ENCODE measurements at places on chromosomes 3 and 15.

DNA sequence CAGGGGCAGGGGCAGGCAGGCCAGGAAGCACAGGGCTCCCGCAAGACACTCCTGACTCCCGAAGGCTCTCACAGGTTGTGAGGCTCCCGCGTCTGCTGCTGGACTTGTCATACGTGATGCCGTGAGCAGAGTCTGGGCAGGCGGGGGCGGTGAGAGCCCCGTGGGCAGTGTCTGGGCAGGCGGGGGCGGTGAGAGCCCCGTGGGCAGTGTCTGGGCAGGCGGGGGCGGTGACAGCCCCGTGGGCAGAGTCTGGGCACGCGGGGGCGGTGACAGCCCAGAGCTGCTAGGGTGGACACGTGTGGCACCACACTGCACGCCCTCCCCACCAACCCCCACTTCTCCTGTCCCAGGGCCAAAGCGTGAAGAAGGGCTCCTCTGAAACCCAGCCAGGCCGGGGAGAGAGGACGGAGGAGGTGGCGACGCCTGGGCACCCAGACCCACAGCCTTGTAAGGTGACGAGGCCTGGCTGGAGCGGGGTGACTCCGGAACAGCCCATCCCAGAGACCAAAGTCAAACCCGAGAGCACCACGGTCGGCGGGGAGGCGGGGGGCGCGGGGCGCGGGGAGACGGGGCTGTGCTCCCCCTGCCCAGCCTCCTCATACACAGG is 35.0 kb downstream of the TNK2 start:
- no peak for DNase-seq

GRCh38 chr3:142888481-142889211 is at the start of gene PCOLCE2:
TSS of gene PCOLCE2 (minus strand) at chr3:142889083. CDS start at chr3:142888896, 187 bp downstream.
- peak; percentile 34 for DNase-seq

DNA sequence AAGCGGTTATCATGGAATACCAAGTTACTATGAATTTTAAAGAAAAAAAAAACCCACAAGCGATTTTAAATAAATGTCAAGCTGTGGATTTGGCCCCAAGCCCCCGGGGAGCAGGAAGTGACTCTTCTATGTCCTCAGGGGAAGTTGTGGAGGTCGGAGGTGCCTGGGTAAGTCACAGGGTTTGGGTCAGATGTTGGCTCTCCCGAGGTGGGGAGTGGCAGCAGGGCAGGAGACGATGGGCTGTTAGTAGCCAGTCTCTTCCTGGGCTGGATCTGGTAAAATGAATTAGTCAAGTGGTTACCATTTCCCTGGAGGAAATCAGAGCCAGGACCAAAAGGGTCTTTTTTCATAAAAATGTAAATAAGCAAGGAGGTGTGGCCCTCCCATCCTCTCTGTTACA is 316.7 kb downstream of the TLE3 start:
- DNase-seq = no peak

GRCh38 chr3:13452490-13453335 is 27.4 kb upstream of the HDAC11 start:
- peak; percentile 46 for DNase-seq

DNA sequence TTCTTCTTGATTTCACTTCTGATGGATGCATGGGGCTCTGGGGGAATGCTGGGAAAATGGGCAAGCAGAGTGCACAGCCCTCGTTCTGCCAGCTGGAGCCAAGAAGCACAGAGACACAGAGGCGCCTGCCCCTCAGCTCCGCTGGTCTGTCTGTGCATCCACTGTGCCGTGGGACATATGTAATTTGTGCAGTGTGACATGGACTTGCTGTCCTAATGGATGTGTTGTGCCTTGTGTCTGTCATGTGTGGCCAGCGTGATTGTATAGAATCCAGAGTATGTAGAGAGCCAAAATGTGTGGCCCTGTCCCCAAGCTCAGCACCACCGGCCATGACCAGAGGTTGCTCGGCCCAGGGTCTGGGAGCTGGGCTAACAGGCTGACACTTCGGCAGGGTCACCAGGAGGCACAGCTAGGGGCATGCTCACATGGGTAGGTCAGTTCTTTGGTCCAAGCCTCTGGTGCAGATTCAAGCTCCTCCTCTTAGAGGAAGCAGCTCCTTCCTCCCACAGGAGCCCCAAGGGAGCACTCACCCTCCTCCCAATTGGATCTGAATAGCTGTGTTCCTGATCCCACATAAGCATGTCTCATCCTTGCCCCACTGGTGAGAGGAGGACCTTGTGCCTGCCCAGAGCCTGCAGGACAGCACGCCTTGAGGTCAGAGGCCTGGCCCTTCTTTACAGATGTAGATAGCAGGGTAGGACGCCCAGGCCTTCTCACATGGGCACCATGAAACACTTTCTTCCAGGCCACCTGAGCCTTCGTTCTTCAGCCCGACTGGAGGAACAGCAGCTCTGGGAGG is 100.8 kb upstream of the ABHD17C start:
- DNase-seq = no peak

DNA sequence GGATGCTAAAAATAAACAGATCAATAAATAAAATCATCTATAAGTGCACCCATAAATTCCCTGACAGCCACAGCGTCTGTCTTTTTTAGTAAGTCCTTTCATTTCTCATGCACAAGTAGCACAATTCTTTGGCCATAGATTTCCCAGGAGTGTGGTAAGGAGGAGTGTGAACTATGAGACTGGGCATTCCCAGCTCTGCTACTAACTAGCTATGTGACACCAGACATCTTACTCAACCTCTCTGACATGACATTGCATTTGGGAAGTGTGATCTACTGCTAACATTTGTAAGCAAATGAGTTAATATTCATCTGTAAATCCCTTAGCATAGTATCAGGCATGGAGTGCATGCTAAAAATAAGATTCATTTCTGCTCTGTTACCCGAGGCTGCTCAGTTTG is 301.7 kb downstream of the NTRK3 start:
- no peak for DNase-seq

DNA sequence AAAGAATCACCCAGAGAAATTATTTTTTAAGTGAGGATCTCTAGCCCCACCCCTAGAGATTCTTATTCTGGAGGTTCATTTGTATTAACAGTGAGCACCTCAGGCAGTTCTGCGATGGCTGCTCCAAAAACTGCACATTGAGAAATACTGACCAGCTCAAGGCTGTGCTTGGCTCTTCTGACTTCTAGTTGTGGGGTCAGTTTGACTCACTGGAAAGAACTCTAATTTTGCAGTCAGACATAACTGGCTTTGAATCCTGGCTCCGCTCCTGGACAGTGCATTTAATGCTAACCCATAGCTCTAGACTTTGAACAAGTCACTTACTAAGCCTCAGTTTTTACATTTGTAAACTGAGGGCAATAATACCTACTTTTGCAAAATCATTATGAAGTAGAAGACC is 123.6 kb upstream of the SKOR1 start:
- DNase-seq = no peak

- DNase-seq = no peak
These were observed 158.3 kb upstream of the CGNL1 start for GRCh38 chr15:57217778-57218598.

DNA sequence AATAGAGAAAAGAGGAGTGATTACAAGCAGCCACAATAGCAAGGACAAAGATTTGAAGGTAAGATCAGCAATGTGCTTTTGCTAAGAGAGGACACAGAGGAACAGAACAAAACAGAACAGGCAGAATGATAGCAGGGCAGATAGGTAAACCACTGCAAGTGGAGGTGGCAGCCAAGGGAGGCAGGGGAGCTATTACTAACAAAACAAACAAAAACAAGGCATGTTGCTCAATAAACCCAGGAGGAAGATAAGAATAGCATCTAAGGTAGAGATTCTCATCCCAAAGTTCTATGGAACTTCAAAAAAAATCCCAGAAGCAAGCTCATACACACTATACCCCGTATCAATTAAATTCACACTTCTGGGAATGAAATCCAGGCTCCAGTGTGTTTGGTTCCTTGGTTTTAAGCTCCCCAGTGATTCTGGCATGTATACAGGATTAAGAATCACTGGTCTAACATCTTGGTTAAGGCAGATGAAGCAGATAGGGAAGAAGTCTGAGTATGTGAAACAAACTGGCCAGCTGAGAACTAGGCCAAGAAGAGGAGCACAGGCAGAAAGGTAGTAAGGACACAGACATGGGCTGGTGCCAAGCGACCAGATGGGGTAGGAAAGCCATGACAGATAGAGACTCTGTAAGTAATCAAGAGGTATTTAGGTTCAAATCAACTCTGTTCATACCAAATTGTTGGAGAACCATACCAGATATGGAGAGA is 189.2 kb downstream of the DTWD1 start:
- no peak for DNase-seq

DNA sequence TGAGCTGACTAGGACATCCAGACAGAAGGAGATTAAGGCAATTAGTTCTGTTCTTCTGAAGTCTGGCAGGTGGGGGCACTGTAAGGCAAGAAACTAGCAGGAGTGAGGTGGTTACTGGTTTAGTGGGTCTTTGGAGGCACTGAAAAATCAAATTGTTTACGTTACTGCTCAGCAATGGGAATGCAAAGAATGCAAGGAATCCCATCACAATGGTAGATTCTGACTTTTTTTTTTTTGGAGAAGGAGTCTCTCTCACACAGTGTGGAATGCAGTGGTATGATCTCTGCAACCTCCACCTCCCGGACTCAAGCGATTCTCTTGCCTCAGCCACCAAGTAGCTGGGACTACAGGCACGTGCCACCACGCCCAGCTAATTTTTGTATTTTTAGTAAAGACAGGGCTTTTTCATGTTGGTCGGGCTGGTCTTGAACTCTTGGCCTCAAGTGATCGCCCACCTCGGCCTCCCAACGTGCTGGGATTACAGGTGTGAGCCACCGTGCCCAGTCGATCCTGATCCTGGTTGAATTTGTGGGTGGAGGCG is 16.4 kb downstream of the FAM107A start:
- no peak for DNase-seq

GRCh38 chr3:48935530-48935929 is 16.9 kb downstream of the ARIH2 start:
- no peak for DNase-seq

DNA sequence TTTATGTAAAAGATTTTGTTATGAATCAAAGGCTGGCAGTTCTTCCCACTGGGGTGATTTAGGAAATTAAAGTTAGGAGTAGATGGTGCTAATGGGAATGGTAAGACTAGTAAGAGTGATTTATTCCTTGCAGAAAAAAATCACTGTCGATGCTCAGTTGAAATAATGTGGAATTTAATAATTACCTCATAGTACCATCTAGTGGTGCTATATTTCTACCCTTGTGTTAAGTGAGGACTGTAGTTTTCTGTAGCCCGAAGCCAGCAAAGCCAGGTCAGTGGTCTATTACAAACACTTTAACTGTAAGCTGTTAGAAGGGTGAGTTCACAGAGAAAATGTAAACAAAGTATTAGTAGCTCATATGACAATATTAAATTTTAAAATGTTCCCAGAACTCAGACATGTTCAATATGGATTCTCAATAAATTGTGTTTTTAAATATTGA is 39.5 kb upstream of the GOLGA8J start:
- no peak for DNase-seq

DNA sequence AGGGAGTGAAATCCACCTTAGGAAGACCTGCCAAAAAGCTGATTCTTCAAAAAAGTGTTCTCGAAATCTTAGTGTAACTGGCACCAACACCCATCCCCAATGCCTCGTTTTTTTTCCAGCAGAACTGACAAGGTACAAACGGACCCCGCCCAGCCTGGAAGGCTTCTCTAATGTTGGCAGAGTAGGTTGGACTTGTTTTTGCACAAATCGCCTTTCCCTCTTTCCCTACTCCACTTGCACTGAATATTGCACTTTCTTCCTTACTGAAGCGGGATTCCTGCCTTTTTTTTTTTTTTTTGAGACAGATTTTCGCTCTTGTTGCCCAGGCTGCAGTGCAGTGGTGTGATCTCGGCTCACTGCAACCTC is 544 bp upstream of the TIMMDC1 start:
- DNase-seq = no peak

GRCh38 chr3:43077261-43077660 is 28.6 kb downstream of the POMGNT2 start:
- DNase-seq = no peak

GRCh38 chr3:133940536-133940935 is 44.9 kb upstream of the RAB6B start:
- DNase-seq = no peak

DNA sequence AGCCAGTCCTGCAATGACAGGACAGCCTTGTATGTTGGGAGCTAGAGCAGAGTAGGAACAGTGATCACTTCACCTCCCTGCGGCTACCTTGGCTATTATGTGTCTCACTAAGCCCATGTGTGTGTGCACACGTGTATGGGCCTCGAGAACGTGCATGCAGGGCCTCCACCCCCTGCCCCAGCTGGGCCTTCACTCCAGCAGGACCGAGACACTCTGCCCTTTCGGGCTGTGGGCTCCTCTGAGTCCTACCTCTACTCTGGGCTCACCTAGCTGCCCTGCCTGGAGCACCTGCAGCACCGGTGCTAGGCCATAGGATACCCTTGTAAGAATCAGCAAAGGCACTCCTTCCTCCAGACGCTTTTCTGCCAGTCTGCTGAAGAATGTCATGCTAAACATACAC is 77.5 kb downstream of the LINGO1 start:
- no peak for DNase-seq

DNA sequence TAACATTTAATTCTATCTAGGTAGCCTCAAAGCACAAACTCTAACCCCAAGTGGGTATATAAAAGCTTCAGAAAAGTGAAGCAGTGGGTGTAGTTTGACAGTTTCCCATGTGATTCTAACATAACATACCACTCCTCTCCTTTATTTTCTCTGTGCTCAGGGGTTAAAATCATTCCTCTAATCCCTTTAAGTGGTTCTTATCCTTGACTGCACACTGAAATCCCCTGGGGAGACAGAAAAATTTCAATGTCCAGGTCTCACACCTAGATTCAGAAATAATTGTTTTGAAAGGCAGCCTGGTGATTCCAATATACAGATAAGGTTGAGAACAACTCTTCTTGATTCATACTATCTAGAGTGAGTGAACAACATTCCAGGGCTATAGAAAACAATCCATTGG is 986.4 kb downstream of the ROBO1 start:
- no peak for DNase-seq

DNA sequence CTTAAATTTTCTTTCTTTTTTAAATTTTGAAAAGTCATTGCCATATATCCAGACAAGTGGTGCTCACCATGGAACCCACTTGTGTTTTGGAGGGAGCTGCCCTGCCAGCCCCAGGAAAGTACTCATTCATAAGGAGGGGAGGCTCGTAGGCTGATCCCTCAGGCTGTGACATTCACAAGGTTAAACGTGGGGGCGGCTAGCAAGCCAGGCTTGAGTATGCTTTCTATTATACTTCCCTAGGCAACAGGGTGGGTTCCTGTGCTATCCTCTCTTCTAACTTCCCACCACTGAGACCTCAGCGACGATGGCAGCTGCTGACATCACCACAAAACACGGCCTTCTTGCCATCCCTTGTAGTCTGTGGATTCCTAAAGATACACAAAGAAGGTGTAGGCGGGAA is 160.5 kb upstream of the C2CD4B start:
- no peak for DNase-seq

- DNase-seq = no peak
These were observed 75.1 kb downstream of the CD200 start for GRCh38 chr3:112407888-112408702.

DNA sequence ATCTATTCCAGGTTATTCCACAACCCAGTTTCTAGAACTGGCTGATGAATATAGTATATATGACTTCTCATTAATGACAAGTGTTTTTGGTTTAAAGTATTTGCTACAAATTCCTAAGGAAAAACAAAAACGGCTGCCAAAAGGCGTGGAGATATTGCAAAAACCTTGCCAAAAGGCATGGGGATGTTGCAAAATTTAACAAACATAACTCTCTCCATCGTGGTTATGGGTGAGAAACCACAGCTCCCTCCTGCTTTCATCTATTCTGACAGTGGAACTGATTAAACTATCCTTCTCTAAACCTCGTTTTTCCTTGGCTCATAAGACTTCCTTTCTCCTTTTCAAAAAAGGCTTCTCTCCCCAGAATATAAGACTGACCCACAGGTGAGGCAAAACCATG is 342.0 kb upstream of the PDZRN3 start:
- no peak for DNase-seq

All from stimulated activated naive CD8-positive, alpha-beta T cell treated with anti-CD3 and anti-CD28 coated beads, Interleukin-15, amount 100 ng/mL, for 72 hours (primary cell).